ENCODE measurements at places on chromosomes 7 and 10. TPM values are rescaled to one million over a fixed set of nuclear protein-coding genes. Genes with fewer than 3 reads are reported as not detected.

GRCh38 chr10:99854860-99855259, 72.4 kb downstream of the ABCC2 start:
- peak; percentile 59 for DNase-seq

GRCh38 chr10:122267849-122268737, 3.0 kb upstream of the BTBD16 start:
- peak; percentile 71 for DNase-seq

DNA sequence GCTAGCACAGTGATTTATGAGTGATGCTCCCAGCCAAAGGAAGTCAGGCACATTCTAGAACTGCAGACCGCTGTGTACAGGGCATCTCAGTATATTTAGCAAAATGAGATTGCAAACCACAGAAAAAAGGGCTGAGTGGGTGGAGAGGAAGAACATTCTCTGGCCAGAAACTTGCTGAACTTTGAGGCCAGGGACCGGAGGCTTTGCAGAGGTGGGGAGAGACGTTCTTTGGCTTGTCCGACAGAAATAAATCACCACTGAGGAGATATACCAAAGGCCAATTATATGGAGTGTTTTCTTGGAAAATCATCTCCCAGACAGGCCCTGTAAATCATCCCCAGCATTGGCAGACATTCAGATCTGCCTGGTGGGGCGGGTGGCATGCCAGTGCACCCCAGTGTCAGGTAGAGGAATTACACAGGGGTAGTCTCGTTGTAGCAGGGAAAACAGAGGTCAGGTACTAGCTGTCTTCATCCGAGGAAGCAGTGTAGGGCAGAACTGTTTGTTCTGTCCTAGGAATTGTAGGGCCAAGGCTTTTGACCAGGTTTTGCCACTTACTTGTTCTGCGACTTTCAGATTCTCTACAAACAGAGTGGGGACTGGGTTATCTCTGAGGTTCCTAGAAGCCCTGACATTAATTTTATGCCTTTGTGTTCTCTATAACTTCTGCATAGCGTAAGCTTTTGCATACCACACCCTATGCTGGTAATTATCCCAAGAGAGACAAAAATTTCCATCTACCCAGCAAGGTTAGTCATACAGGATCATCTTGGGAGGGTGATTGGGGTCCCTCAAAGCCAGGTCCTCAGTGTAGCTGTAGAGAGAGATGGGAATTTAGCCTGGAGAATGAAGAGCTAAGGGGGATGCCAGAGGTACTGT, 655.6 kb downstream of the LRMDA start:
- DNase-seq, result peak; percentile 71

GRCh38 chr10:104498347-104499081, 142.6 kb upstream of the SORCS3 start:
- no peak for DNase-seq

- DNase-seq, result no peak
These were observed 7.5 kb downstream of the FGFR2 start for GRCh38 chr10:121590772-121591171.

- DNase-seq, result no peak
These were observed 356.9 kb downstream of the ARL4A start for GRCh38 chr7:13044309-13044708.

Gene PPP1R9A
- polyA plus RNA-seq, result 11.7 TPM

Gene GDF2
- polyA plus RNA-seq, result 0.39 TPM

Gene TUBB8
- polyA plus RNA-seq, result 0.23 TPM

Gene TIMM23B
- polyA plus RNA-seq, result 15.0 TPM

Gene CTAGE4
- 2.2 TPM for polyA plus RNA-seq

Gene BLNK
- polyA plus RNA-seq, result 6.3 TPM

Measured in hepatocyte (in vitro differentiated cells).